ENCODE measurements at places on chromosomes 2 and 18.

DNA sequence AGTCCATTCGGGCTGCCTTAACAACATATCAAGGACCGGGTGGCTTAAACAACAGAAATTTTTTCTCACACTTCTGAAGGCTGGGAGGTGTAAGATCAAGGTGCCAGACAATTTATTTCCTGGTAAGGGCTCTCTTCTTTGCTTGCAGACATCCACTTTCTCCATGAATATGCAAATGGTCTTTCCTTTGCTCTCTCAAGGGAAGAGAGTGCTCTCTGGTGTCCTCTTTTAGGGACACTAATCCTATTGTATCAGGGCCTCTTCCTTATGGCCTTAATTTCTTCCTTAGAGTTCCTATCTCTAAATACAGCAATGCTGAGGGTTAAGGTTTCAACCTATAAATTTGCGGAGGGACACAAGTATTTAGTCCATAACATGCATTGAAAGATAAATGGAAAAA, 770.8 kb downstream of the DSC3 start:
- no peak for DNase-seq

- no peak for DNase-seq
These were observed 145.4 kb downstream of the RTN4 start for GRCh38 chr2:54904836-54905235.

DNA sequence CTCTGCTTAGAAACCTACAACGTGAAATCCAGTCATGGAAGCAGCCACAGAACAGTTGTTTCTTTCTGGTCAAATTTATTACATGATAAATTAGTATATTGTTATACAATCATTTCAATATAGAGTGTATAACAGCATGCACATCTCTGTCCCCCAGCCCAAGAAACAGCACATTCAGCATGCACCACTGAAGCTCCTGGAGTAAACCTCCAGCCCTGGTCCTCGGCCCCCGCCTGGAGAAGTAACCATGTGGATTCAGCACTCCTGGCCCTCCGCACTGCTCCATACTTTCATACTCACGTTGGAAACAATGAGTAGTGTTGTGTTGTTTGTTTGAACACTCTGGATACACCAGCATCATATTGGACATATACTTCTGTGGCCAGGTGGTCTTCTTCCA, 15.3 kb upstream of the ID2 start:
- no peak for DNase-seq

DNA sequence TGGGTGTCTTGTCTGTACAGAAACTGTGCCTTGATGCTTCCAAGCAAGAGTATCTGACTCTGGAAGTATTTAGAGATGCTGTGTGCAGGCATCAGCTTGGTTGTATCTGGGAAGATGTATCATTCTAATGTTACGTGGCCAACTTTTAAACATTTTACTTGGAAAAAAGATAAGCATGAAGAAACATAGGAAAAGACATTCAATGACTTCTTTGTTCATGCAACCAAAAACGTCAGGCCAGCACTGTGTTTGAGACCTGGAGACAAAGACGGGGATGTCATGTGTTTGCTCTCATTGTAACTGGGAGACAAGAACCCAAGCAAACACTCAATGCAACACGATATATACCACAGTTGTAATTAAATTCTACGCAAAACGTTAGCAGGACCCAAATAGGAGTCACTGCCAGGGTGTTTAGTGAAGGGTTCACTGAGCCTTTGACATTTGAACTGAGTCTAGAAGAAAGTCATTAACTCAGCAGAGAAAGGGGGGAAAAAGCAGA, 8.9 kb upstream of the SESTD1 start:
- DNase-seq = no peak

GRCh38 chr18:46422552-46423055, 234.4 kb downstream of the LOXHD1 start:
- no peak for DNase-seq

GRCh38 chr2:158817588-158817987, 22.5 kb downstream of the DAPL1 start:
- no peak for DNase-seq

Data from central memory CD4-positive, alpha-beta T cell (primary cell).